ENCODE measurements at places on chromosomes 6 and 20.

DNA sequence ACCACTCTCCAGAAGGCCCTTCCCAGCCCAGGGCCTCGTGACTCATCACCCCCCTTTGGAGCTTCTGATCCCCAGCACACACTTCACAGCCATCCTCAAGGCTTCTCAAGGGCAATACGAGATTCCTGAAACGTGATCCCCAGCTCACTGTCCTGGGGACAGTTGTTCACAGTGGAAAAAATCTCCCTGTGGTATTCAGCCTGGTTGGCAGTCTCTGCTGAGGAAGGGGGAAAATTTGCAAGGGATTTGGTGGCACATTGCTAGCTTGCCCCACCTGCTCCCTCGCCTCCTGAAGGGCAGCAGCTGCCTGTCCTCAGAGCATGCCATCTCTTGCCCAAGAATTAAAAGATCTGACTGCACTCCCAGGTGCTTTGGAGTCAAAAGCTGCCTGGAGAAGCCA lies 20.7 kb upstream of the PKHD1 start:
- DNase-seq, result no peak

GRCh38 chr6:133641104-133641503 lies 247.8 kb upstream of the TCF21 start:
- DNase-seq, result no peak

DNA sequence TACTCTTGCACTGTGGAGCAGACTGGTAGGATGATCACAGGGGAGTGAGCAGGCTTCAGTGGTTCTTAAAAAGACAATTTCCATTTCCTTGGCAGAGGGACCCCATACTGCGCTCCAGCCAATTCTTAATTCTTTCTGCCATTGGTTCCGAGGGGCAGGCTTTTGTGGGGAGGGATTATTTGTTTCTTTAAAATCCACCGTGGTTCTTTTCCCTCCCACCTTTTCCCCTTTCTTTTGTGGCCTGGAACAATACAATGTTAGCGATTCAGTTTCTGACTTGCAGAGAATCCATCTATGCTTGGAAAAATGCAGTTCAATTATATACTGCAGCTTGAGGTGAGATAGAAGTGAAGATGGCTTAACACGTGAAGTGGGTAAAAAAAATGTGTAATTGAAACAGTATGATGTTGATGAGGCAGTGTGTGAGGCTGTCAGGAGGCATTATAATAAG lies 379.0 kb upstream of the FLRT3 start:
- no peak for DNase-seq

GRCh38 chr6:26411751-26412150 lies 9.7 kb downstream of the BTN3A1 start:
- no peak for DNase-seq

DNA sequence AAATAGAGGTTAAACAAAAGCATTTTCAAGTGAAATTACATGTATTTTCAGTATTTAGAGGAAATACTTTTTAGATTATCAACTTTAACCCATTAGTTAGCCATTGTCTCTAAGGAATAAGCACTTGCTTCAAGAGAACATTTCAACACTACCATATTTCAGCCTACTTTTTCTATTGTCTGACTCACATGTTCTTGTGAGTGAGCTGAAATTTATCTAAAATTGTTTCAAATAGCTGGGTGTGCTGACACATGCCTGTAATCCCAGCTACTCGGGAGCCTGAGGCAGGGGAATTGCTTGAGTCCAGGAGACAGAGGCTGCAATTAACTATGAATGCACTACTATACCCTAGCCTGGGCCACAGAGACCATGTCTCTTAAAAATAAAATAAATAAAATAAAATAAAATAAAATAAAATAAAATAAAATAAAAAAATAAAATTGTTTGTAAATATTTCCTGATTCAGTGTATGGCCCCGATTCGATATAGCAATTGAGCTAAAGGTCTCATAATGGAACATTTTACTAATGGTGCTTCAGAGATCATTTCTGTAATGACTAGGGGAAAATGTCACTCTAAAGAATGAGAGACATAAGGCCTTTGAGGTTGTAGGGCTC lies 324.6 kb upstream of the PLCB4 start:
- DNase-seq, result no peak

DNA sequence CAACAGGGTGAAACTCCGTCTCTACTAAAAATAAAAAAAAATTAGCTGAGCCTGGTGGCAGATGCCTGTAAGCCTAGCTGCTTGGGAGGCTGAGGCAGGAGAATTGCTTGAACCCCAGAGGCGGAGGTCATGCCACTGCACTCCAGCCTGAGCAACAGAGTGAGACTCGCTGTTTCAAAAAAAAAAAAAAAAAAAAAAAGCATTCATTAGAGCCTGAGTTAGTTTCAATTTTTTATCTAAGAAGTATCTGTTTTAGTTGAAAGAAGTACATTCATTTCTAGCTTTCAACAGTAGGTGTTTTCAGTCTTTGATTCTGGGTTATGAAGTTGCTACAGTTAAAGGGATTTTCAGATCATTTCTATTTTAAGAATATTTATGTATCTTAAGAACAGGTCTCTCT lies 42.2 kb downstream of the ZNF292 start:
- DNase-seq, result no peak

GRCh38 chr6:127690092-127690491 lies 113.1 kb downstream of the C6orf58 start:
- peak; percentile 18 for DNase-seq

GRCh38 chr20:23598481-23598880 lies 7.2 kb downstream of the CST9 start:
- DNase-seq, result no peak

DNA sequence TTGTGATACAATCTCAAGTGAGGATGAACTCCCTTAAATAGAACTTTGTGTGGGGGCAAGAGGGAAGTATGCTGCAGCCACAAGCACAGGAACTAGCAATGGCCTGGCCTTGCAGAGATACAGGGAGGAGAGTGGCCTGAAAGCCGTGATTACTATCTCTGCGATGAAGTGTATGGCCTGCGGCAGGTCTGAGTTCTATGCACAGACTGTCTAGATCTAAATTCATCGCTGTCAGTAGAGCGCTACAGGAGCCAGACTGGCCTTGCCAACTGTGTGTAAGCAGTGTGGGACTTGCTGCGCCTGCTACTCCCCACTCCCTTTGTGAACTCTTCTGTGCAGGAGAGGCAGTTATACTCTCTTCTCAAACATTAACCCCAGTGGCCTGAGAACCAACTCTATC lies 997.0 kb downstream of the GRIK2 start:
- DNase-seq, result peak; percentile 20

DNA sequence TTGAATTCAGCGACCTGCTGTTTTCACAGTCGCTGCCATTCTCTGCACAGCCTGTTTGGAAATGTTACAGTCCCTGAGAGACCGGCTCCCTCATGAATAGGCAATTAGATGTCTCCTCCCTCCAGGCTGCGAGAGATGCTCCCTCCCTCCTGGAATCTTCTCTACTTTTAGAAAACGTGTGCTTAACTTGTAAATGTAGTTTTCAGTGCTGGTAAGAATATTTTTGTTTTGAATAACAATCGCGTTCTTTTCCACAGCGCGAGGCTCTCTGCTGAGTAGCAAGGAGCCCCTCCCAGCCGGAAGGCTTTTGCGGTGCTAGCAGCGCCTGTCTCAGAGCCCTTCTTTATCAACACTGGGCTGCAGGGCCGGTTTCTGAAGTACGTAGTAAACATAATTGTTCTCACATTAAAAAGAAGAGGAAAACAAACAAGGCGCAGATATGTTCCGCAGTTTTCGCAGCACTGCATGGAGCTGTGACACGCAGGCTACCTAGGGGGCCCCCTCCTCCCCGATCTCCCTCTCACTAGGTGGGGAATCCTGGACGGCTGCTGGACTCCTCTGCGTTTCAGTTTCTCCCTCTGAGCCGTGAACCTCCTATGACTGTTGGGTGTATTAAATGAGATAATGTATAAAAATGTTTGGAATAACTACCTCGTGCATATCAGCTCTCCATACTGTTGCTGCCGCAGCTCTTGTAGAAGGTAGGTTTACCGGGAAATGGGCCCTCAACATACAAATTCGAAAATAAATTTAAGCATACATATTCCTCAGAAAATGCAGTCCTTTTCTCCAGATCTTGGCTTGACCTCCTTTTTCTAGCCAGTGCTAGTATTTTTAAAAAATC lies 79.0 kb upstream of the SPACA1 start:
- peak; percentile 21 for DNase-seq

DNA sequence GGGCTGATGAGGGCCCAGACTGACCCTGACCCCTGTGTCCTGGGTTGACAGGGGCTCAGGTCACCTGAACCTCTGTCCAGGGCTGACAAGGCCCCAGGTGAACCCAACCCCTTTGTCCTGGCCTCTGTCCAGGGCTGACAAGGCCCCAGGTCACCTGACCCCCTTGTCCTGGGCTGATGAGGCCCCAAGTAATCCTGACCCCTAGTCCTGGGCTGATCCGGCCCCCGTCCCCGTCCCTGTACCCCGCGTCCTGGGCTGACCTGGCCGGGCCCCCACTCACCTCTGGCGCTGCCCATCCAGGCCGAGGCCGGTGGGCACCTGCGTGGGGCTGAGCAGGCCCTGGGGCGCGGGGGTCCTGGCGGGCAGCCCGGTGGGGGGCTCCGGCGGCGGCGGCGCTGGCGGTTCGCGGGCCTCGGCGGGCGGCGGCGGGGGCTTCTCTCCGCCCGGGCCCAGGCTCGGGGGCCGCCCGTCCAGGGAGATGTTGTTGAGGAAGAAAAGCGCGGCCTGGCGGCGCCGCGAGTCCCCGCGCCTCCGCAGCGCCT lies 379 bp downstream of the CABLES2 start:
- DNase-seq, result no peak

DNA sequence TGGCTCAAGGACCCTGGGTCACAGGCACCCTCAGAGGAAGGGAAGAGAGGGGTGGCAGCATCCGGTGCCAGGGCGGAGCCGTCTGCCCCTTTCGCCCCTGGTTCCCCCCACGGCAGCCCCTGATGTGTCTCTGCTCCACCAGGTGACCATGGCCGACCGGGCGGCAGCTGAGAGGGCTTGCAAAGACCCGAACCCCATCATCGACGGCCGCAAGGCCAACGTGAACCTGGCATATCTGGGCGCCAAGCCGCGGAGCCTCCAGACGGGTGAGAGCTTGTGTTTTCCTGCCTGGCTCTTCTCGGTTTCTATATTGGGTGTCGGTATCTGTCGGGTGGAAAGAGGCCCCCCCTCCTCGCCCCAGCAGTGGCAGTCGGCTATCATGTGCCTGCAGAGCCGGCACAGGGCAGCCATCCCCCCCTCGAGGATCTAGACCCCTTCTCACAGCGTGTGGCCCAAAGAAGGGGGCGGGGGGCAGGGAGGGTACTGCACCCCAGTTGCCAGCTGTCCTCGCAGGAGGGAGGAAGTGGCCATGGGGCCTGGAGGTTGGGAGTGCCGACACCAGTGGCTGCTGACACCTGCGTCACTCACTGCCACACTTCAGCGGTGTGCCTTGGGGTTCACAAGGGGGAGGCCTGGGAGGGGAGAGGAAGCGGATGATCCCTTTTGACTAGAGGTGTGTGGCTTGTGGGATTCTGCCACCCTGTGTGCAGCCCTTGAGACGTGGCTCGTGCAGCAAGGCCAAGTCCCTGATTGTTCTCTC lies 1.5 kb downstream of the RBM38 start:
- no peak for DNase-seq

DNA sequence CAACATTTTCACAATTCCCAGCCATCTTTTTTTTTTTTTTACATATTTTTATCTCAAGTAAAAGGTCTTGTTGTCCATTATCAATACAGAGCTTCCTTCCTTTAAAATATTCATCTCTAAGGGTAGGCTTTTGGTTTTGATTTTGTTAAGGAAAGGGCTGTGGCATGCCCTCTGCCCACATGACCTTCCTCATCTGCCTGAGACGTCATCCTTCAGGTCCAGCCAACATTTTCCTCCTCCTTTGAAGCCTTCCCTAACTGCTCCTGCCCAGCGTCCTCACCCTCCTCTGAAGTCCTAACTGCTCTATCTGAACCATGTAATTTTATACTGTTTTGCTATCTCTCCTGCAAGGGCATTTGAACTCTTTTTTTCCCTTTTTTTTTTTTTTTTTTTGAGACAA lies 73.9 kb upstream of the TGM3 start:
- no peak for DNase-seq

- peak; percentile 72 for DNase-seq
Observed at GRCh38 chr20:17533396-17533795, 2.2 kb upstream of the BFSP1 start.

DNA sequence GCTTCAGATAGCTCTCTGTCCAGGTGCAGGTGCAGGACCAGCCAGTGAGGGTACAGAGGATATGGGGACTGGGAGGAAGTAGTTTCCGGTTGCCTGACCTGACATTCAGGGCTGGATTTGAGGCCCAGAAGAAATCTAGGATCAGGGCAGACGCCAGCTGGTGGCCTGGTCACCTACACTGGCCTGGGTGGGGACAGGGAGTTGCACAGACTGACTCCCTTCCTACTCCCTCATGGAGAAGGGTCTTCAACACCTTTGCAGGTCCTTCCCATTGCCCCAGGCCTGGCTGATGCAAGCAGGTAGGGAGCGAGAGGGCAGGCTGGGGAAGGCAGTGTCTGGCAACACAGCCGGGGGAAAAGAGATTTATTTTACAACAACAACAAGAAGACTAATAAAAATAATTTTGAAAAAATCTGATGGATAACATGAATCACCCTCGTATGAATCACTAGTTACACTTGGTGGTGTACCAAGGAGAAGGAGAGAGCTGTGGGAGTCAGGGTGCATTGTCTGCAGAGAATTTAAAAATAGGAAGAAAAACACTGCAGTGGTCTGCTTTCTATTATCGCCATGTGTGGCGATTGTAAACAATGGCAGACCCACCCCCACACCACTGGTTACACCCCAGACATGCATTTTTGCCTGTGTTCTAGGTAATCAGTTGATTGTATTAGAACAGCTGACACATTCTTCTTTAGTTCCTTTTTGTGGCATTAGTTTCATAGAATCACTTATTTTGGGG lies 62.3 kb upstream of the SNX9 start:
- DNase-seq, result no peak

GRCh38 chr6:75550544-75551167 lies 51.0 kb upstream of the SENP6 start:
- DNase-seq, result no peak
